ENCODE measurements at places on chromosomes 1 and 21.

DNA sequence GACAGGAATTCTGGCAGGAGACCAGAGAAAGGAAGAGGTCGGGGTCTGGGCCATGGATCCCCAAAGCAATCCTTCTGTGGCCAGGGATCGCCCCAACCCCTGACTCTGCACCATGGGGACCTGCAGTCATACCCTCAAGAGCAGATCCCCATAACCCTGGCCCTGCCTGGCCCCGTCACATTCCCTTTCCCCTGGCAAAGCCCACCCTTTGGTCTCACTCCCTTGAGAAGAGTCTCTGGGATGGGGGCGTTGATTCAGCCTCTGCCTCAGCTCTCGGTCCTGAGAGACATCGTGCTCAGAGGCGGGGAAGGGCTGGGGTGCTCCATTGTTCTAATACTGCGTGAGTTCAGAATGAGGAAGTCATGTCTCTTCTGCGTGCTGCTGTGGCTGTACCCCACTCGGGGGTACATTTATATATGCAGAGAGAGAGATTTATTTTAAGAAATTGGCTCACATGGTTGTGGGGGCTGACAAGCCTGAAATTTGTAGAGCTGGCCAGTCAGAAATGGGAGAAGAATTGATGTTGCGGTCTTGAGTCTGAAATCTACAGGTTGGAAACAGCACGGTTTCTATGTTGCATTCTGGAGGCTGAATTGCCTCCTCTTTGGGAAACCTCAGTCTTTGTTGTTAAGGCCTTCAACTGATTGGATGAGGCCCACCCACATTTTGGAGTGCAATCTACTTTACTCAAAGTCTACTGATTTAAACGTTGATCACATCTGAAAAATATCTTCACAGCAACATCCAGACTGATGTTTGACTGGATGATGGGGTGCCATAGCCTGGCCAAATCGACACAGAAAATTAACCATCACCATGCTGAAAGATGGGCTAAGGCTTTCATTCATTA, 4.2 kb upstream of the PADI2 start:
- DNase-seq: no peak

GRCh38 chr1:221530791-221531190, 211.1 kb downstream of the DUSP10 start:
- no peak for DNase-seq

GRCh38 chr1:4654764-4655673, 610 bp downstream of the AJAP1 start:
- no peak for DNase-seq

DNA sequence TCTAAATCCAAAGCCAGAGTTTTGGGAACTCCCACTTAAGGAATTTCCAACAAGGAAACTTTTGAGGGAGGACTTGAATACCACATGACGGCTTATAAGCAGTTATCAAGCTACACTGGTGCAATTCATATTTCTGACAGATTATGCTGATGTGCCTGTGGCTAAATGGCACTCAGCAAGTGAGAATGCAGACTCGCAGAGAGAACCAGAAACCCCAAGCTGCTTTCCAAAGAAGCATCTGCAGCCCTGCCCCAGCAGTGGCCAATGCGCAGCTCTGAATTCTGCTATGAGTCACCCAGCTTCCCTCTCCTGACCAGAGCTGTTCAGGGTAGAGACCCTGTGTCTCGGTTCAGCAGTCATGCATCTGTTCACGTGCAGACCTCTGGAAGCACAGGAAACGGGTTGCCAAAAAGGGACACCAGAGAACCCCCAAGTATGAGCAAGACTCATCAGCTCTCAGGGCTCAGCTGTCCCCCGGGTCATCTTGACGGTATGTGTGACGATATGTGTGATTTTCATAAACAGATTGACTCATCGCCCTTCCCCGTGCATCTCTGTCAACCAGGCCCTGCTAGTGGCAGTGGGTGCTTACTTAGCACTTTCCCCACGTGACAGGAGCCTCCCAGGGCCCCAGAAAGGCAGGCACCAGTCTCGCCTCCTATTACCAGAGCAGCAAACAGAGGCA, 76.3 kb downstream of the ITPKB start:
- DNase-seq: no peak

GRCh38 chr1:207396168-207396746, 57.9 kb upstream of the CR2 start:
- DNase-seq: no peak

Data from NCI-H510A (cell line).